CD14-positive monocyte (primary cell): ENCODE measurements at places on chromosomes 2 and 18.

DNA sequence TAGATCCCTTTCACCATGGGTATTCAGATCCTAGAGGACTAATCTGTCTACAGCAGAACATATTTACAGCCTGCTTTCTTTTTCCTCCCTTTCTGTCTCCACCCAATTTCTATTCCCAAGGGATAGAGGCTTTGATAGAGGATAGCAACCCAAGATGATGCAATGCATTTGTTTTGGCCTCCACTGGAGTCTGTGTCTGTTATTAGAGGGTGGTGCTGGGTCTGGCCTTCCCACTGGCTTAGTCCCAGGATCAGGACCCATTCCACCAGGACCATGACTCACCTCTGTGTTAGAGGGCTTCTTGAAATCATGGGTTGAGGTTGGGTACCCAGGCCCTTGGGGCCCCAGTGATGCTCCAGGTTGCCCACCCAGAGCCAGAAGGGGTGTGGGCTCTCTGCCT is 239.7 kb upstream of the TNP1 start:
- DNase-seq: no peak

DNA sequence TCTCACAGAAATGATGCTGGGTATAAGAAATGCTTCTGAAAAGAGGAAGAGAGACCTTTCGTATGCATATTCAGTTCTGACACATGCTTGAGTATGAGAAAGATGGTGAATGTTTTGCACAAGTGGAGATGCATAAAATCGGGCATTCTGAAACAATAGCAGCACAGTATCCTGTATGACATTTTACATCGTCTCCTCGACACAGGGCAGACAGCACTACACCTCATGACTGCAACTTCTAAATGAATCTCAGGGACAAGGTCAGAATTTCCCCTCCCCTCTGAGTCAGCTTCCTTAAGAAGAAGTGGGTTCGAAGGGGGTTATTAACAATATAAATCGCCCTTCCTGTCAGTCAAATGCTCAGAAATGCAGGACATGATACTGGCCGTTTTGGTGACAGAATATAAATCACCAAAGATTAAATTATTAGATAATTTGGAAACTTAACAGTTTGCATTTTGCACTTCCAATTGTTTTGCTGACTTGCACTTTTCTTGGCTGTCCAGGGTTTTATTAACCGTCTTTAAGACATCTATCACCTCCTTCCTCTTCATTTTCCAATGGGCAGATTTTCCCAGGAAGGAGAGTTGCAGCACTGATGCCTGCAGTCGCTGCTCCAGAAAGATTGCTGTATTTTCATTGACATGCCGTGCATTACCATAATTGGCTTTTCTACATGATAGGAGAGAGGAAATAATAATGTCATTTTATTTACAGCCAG is 57.2 kb downstream of the TSHZ1 start:
- peak; percentile 38 for DNase-seq

DNA sequence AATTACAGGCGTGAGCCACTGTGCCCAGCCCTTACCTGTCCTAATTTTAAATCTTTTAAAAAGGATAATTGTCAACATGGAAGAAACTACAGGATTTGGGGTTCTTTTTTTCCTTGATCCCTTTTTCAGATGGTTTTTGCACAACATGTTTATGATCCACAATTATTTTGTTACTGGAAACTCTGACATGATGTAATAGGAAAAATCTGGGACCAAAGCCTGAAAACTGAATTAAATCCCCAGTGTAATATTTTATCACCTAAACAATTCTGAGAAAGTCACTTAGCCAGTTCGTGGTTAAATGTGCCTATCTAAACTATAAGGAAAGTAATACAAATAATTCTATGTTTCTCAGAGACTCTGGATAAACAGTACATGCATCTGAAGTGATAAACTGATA is 1649.7 kb downstream of the LRP1B start:
- DNase-seq: no peak

- DNase-seq: no peak
These were observed 124.9 kb upstream of the ETAA1 start for GRCh38 chr2:67272195-67272594.

GRCh38 chr2:103977668-103978067 is 876.2 kb upstream of the POU3F3 start:
- no peak for DNase-seq

- no peak for DNase-seq
These were observed 245.6 kb upstream of the RASGRP3 start for GRCh38 chr2:33230842-33231241.

- no peak for DNase-seq
These were observed 281.7 kb downstream of the CCDC85A start for GRCh38 chr2:56465491-56465890.

DNA sequence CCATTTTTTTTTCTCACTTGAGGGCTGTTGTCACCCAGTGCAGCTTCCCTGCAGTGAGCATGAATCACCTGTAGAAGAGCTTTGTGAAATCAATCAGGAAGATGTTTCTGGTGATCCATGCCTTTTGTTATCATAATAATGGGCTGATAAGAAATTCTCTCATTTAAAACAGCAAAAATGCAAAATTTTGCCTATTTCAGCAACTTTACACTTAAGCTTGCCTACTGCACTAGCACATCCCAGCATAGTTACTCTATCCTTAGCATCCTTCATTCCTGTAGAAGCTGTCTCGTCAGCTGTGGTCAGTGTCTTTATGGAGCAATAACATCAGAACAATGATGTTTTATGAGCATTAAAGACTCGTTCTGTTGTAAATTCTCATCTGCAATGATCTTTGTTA is 178.6 kb upstream of the ZNF804A start:
- DNase-seq: no peak

- no peak for DNase-seq
These were observed 13.2 kb upstream of the LRRFIP1 start for GRCh38 chr2:237614151-237614720.

- no peak for DNase-seq
These were observed 16.9 kb upstream of the CD28 start for GRCh38 chr2:203689426-203690116.

DNA sequence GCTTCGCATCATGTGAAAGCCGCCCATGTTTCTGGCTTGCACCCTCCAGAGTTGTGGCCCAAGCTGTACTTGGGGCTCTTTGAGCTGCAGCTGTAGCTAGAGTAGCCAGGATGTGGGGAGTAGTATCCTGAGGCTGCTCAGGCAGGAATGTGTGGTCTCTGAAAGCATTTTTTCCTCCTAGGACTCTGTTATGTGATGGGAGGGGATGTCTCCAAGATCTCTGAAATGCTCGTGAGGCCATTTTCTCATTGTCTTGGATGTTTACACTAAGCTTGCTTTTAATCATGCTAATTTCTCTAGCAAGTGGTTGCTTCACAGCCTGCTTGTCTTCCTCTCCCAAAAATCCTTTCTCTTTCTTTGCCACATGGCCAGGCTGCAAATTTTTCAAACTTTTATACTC is 687.6 kb downstream of the DCDC2C start:
- no peak for DNase-seq

DNA sequence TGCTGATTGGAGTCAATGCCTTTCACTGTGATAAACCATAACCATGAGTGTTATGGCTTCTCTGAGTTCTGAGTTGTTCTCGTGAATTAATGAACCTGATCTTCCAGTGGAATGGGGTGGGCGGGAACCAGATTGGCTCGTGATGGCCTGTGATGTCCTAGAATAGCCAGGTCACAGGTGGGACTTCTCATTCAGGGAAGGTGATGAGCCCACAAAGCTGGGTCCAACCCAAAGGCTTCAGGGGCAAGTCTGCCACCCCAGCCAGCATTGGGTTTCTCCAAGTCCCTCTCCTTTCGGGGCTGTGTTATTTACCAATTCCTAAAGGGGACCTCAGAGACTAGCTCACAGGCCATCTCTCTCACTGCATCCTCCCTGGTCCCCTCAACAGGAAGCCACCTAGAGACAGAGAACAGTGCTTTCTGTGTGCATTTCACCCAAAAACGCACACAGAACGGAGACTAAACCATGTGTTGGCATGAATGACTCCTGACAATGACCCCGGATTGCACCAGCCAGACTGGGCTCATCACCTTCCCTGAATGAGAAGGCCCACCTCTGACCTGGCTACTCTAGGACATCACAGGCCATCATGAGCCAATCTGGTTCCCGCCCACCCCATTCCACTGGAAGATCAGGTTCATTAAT is 85.5 kb downstream of the MALT1 start:
- no peak for DNase-seq

GRCh38 chr2:190990132-190990531 is 23.8 kb downstream of the STAT1 start:
- no peak for DNase-seq

DNA sequence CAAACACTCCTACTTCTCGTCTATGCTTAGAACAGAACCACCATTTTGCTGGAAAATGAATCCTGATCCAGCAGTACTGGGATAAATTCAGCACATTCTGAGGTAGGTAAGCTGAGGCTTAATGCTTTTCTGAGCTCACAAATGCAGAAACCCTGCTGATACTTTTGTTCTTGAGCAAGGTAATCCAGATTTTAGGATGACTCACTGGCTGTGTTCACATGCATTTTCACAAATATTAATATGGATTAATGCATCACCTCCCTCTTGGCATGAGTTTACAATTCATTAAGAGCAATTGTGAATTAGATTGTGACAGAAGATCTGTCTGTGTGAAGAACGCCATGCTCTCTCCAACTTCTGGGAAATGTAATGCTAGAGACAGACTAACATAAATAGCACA is 42.2 kb downstream of the RAD51AP2 start:
- no peak for DNase-seq

GRCh38 chr18:63882333-63883141 is 5.0 kb upstream of the SERPINB2 start:
- peak; percentile 82 for DNase-seq

- no peak for DNase-seq
These were observed 9.9 kb upstream of the KLF11 start for GRCh38 chr2:10033251-10034006.

DNA sequence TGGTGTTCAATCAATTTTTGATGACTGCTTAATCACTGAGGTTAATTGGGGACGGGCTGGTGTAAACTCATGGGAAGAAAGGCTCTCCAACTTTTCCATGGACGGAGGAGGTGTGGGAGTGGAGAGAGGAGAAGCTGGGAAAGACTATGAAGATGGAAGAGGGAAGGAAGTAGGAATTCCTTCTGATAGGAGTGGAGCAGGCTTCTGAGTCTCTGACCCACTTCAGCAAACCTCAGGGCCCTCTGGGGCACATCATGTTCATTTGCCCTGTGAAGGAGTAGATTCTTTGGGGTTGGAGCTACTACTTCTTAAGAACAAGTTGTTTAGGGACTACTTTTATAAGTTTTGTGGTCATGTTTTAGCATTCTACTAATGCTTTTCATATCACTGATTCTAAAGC is 87.0 kb upstream of the MAP4K3 start:
- DNase-seq: no peak

DNA sequence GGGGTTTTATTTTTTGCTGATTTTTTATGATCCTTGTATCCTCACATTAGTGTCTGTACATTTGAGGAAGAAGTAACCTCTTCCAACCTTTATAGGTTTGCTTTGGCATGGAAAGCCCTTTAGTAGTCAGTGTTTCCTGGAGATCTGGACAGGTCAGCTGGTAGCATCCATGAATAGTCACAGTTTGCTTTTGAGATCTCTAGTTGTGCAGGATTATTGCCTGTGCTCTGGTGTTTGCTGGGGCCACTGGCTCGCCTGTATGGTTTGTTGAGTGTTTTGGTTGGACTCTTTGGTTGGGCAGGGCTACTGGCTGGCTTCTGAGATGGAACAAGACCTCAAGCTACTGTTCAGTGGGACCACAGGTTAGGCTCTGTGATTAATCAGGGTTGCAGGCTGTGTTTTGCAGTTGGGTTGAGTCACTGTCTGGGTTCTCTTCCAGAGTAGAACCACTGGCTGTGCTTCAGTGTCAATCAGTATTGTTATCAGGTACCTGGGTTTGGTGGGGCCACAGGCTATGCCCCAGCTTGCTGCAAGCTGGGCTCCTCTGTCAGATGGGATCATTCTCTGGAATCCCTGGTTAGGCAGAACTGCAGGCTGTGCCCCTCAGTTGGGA is 20.0 kb downstream of the SP140L start:
- DNase-seq: no peak

DNA sequence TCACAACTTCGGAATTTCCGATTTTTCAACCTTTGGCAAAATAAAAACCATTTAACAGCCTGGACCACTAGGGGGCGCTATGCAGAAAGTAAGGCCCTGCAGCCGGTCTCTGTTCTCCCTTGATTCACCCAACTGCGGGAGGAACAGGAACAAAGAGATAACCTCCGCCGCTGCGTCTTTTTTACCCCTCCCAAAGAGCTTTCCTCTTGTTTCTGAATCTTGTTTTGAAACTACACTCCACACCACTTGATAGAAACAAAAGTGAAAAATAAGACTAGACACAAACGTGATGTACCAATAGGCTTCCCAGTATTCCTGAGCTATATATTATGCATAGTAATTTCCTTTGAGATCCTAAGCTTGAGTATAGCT is 231.2 kb downstream of the MYO3B start:
- DNase-seq: peak; percentile 77

- DNase-seq: no peak
These were observed 17.3 kb downstream of the HK2 start for GRCh38 chr2:74851191-74851566.

- DNase-seq: no peak
These were observed 52.9 kb downstream of the SATB2 start for GRCh38 chr2:199404841-199405240.
